ENCODE measurements at places on chromosomes 1 and 21.

GRCh38 chr21:33890187-33890586, 25.4 kb downstream of the ATP5PO start:
- DNase-seq: no peak

GRCh38 chr1:44792736-44793502, 4.9 kb upstream of the BEST4 start:
- DNase-seq: peak; percentile 3

DNA sequence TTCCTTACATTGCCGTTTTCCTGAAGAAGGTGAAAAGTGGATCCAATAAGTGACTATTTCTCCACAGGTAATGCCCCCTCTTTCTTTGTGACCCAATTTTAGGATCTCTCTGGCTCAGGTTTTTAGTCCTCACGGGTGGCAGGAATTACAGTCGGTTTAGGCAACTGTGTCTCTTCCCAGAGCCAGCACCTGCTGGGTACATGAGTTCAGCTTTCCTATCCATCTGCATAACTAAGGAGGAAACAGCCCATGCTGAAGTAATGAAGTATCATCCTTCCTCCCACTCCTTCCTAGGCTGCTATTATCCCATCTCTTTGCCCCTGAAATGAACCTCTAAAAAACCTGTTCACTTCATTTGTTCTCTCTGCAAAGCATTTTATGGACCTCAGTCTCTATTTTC, 544.6 kb downstream of the NEGR1 start:
- DNase-seq: no peak

DNA sequence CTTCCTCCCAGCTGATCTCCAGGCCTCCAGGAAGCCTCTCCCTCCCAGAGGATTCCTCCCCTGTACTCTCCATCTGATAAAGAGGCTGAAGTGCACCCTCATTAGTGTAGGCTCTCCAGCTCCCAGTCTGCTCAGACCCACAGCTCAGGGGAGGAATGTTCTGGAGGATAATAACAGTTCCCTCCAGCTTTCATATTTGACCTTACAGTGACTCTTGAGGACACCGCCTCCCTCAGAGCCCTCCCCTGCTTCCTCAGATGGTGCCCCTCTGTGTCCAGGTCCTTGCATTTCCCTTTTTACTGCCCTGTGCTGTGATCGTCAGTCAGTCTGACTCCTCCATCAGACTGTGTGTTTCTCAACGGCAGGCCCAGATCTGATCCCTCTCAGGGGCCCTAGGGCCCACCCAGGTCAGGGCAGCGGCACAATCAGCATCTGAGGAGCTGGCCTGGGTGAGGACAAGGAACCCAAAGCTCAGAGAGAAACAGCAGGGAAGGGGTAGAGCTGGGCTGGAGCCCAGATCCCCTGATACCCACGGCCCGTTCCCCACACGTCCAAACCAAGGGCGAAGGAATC, 1.1 kb upstream of the SHISAL2A start:
- DNase-seq: no peak

DNA sequence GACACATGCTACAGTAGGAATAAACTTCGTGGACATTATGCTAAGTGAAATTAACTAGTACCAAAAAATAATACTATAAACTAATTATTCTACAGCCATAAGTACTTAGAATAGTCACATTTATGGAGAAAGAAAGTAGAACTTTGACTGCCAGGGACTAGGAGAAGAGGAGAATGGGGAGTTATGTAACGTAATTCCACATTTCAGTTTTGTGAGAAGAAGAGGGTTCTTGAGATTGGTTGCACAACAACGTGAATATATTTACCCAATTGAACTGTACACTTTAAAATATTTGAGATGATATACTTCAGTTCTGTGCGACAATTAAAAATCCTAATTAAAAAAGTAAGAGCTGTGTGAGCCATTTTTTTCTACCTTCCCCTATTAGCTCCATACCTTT, 1412.9 kb downstream of the PLA2G4A start:
- no peak for DNase-seq

GRCh38 chr1:181094416-181095212, 6.1 kb downstream of the IER5 start:
- DNase-seq: no peak

All from activated CD8-positive, alpha-beta memory T cell treated with anti-CD3 and anti-CD28 coated beads, Interleukin-2, amount 50 U/mL, for 4 hours (primary cell).